ENCODE measurements at places on chromosomes 12 and 14.
A peak's percentile ranks its signal among the peaks of the same experiment; 100 is the strongest.

- DNase-seq: no peak
Observed at GRCh38 chr14:59325906-59326305, 137.4 kb downstream of the DAAM1 start.

DNA sequence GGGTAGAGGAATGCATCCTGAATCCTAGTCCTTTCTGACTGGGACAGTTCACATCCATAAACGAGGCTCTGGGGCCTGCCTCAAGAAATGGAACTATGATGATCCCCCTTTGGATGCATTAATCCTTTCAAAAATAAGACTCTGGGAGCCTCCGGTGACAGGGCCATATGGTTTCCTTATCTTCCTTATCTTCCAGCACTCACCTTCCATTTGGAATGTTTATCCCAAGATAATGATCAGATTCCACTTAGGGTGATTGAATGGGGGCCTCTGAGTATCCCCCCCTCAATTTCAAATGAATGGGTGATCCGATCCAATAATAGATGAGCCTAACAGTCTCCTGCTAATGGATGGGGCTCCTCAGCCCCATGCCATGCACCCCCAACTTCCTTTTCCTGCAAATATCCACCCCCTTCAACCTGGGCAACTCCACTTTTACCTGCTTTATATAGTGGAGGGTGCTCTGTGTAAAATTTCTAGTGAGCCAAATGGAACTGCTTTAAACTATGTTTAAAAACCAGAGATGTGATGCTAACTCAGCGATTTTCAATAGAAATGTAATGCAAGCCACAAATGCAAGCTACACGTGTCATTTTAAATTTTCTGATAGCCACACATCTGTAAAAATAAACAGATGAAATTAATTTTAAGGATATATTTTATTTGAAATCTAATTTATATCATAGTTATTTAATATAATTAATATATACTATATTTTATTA is 157.8 kb downstream of the ZFP36L1 start:
- DNase-seq: no peak

DNA sequence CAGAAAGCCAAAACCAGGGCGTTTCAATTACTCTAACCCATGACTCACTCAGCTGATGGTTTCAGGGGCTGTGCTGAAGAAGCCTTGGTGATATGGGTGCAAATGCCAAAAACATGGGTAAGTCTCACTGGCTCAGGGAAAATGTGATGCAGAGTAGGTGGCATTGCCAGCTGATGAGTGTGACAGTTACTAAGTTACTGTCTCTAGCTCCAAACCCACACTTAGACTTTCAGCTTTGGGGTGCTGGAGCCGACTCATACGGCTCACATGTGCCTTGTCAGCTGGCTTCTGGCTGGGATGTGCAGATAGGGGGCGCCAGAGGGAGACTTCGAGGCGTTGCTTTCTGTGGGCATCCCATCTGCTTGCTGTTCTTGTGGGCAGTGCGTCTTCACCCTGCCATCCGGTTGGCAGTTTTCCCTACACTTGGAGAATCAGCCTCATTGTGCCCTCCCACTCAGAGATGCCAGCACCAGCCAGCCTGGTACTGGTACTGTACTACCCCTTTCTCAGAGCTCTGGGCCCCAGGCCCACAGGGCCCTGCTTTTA is 11.1 kb upstream of the KRT7 start:
- DNase-seq: peak; percentile 60

- no peak for DNase-seq
Observed at GRCh38 chr14:29955087-29955486, 27.4 kb upstream of the PRKD1 start.

DNA sequence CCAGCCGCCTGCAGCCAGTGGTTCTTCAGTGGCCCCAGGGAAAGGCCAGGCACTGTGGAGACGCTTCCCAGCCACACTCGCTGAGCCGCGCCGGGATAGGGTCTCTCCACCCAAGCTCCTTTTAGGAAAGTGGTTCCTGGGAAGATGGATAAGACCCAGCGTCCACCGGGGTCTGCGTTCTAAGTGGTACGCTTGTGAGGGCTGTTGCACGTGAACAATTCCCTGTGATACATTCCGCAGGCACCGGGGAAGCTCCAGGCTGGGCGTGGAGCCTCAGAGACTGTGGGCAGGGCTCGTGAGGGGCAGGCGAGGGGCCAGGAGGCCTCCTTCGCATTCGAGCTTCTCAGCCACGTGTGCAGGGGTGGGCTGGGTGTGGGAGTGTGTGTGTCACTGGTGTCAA is 48.4 kb downstream of the GALNT9 start:
- DNase-seq: no peak

- no peak for DNase-seq
Observed at GRCh38 chr12:128803788-128804187, 20.0 kb downstream of the SLC15A4 start.

DNA sequence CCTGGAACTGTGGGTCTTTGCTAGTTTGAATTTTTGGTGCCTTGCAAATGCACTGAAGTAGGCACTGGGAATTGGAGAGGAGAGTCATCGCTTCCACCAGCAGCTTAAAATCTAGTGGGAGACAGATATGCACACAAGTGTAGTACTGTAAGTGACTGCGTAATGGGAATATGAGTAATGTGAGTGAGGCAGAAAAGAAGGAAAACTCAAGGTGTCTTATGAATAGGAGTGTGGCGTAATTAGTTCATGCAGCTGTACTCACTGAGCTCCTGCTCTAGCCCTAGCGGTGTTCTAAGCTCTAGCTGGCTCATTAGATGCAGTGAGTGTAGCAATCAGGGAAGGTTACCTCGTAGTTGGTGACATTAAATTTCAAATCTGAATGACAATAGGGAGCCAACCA is 2.8 kb downstream of the TCP11L2 start:
- DNase-seq: no peak

DNA sequence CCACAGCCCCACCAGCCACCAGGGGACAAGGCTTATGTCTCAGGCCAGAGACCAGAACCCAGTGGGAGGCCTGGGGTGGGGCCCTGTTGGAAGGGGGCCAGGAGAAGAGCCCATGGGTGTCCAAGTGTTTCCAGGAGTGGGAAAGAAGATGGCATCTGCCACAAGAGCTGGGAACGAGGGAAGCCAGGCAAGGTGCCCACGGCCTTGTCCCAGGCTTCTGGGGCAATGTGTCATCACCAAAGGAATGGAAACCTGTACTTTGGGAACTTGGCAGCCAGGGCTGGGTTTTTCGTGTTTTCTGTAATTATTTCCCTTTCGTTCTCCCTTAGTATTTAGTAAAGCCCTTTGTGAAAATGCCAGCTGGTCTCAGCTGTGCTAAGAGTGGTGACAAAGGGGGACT is 5.3 kb upstream of the PGF start:
- DNase-seq: no peak

GRCh38 chr12:28079539-28079938 is 107.0 kb upstream of the PTHLH start:
- DNase-seq: no peak

GRCh38 chr12:96623656-96624217 is 134.4 kb downstream of the CFAP54 start:
- DNase-seq: no peak

DNA sequence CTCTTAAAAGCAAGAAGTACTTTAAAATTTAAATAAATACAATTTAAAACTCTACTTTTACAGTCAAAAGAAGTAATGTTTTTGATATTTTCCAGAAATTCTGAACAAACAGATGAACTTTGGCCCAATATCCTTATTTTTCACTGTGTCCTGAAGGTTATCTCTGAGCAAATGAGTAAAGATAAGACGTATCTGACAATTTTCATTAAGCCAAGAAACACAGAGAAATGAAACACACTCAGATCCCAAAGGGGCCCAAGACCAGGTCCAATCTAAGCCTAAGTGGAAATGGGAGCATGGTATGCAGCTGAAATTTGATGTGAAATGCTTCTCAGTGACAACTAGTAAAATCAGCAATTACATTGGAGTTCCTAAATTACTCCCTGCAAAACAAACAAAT is 105.6 kb upstream of the COCH start:
- no peak for DNase-seq

DNA sequence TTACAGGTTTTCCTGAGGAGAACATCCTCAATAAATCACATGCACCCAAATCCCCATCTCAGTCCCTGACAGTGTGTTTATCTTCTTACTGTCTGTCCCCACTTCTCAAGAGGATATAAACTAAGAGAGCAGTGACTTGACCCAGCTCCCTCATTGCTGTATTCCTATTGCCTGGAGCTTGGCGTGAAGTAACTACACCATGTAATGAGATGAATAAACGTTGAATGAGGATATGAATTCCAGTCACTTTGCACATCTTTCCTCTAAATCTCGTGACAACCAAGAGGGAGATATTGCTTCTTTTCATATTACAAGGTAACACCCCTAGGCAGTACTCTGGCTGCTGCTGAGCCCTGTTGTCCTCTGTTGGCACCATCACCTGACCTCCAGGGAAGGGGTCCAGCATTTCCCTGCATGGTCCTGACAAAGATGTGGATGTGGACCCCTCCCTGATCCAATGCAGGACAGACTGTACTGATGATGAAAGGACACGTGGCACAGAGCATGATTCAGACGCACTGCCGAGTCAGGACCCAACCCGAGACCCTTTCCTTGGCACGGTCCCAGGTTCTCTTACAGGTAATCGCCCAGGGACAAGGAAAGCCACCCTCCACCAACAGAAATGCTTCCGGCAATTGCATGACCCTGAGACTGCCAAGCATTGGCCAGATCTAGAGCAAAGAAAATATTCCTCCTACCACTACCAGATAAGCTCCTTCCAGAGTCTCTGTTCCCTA is 47.7 kb upstream of the CPM start:
- no peak for DNase-seq
